ENCODE measurements at places on chromosomes 3 and 15.
A peak's percentile ranks its signal among the peaks of the same experiment; 100 is the strongest.

DNA sequence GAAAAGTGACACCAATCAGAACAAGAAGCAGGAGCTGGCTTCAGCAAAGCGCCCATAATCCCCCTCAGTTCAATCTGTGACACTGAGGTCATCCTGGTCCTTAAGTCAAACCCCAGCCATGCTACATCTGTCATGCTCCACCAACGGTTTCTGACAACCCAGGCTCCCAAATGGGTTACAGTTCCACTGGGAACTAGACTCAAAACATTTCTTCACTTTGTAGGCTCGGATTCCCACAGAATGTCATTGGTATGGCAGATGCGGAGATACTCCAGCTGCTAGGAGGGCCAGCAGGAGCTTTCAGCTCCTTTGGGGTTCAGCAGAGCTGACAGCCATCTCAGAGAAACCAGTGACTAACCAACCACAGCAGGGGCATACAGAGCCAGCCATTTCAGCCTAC, 48.9 kb downstream of the SUMF1 start:
- DNase-seq, result no peak

DNA sequence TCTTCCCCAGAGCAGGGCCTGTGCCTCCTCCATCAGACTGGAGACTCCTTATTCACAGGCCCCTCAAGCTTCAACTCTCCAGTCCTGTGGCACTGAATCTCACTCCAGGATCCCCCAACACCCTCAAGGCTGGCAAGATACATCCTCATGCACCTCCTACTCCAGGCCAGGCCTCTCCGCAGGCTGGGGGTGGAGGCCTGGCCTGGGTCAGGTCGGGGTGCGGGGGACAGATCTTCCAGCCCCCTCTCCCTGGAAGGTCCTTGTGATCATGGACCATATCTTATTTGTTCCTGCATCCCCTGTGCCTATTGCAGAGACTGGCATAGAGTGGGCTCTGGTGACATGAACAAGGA, 147.3 kb downstream of the SMAD6 start:
- DNase-seq, result no peak

DNA sequence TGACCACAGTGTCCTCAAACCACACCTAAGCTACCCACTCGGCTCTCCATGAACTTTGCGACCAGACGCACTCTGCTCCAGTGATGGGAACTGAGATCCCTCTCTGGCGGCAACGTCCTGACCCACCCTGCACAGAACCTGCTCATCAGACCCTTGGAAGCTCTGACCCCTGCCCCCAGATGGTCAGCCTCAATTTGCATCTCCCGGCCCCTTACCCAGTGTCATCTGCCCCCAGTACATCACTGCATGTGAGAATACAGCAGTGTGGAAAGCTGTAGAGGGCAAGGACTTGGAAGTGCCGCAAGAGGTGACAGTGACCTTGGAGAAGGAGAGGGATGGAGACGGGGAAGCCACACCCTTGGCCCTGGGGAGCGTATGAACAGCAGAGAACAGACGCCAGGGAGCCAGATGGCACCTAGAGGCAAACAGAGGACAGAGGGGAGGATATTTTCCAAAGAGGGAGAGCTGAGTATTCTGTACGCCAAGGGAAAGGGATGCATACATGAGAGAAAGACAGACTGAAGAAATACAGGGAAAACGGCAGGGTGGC, 192.0 kb downstream of the XXYLT1 start:
- DNase-seq, result no peak

DNA sequence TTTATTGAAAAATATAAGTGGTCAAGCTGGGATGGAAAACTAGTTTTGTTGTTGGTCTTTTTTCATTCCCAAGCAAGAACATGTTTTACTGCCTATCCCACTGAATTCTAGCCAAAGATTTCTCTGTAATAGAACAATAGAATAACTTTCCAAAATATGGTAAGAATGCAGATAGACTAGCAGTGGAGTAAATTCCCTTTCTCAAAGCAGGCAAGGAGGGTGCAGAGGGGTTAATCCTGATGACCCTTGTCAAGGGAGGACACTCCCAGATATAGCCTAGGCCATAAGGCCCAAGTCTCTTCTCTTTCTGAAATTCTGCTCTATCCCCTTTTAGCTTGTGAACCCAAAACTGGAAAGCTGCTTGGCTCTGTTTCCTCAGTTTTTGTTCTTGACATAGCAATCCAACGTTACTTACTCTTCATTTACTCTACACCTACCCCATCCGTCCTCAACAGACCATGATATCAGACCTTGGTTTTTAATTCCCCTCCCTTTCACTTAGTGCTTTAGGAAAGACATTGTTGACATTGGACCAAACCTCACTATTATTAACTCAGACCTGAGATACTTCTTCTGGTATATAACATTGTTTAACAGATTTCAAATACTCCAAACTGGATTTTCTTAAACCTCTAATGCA, 453.6 kb upstream of the THBS1 start:
- peak; percentile 53 for DNase-seq

GRCh38 chr3:194817936-194818335, 132.3 kb downstream of the FAM43A start:
- DNase-seq, result no peak

Data from kidney glomerular epithelial cell (primary cell).